ENCODE measurements at places on chromosomes 3 and 15.

- no peak for DNase-seq
These were observed 9.0 kb downstream of the DPH3 start for GRCh38 chr3:16255726-16256125.

GRCh38 chr3:135908225-135908624 lies 57.3 kb upstream of the PPP2R3A start:
- DNase-seq, result no peak

- DNase-seq, result no peak
These were observed 277.9 kb upstream of the RARB start for GRCh38 chr3:25150199-25150598.

DNA sequence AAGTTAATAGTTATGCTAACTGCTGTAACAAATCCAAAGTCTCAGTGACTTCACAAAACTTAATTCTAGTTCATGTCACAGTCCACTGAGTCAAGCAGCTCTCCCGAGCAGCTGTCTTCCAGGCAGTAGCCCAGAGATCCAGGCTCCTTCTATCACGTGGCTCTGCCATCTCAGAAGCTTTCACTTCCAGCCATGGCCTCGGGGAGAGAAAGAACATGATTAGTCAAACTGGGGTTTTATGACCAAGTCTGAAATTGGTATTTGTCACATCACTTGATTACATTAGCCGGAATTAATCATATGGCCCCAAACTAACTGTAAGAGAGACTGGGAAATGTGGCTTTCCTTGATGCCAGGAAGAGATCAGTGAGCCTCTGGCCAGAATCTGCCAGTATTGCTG lies 70.2 kb upstream of the DGKG start:
- DNase-seq, result no peak

GRCh38 chr3:14262212-14262611 lies 83.6 kb downstream of the LSM3 start:
- no peak for DNase-seq

DNA sequence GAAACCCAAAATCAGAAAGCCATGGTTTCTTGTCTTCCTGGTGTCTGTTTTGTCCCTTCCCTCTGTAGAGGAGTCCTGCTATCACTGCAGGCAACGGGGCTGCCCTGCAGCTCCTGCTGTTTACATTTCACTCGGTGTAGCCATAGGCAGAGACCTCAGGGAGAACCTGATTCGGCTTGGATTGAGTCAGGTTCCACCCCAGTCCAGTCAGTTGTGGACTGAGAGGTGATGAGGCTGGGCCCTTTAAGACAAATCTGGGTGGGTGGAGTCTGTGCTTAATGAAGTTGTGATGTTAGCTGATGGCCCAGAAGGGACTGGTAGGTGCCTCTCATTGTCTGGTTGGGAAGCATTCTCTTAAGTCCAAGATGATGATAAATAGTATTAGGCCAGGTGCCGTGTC lies 35.7 kb downstream of the FLNB start:
- no peak for DNase-seq

DNA sequence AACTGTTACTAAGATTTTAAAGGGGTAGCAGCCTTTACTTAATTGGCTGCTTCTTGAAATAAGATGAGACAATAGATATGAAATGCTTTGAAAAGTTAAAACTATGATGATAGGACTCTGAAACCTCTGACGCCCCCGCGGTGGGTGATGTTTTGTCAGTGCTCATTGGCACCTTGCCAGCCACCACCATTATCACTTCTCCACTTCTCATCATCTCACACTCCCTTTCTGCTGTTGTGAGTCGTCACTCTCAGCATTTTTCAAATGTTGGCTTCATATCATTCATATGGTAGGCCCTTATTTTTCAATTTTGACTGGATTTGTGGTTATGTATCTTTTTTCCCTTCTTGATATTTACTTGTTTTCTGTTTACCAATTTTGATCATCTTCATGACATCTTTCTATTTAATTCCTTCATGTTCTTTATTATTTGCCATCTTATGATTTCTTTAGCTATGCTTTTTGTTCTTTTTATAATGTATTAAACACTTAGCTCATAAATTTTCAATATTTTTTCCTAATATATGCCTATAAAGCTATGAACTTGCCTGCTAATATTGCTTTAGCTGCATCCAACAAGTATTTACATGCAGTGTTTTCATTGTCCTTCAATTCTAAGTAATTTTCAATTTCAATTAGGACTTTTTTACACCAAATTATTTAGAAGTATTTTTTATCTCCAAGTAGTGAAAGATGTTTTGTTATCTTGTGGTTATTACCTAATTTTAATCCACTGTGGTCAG lies 30.3 kb upstream of the SKOR1 start:
- DNase-seq, result no peak

DNA sequence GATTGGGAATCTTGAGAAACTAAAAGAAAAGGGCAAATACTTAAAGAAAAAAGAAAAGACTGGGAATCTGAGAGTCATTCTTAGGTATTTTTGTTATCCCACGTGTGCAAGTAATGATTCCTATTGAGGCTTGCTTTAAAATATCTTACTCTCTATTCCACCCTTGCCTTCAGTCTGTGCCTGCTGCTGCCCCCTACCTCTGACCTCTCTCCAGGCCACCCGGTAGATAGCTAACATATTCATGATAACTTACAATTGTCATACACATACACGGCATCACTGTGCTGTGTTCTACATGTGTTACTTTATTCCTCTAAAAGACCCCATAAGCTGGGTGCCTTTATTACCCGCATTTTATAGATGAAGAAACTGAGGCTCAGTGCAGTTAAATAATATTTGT lies 27.8 kb upstream of the ATP13A3 start:
- no peak for DNase-seq

- DNase-seq, result no peak
These were observed 76.0 kb downstream of the SUCLG2 start for GRCh38 chr3:67578416-67578815.

GRCh38 chr15:45174069-45174468 lies 13.7 kb downstream of the SHF start:
- DNase-seq, result no peak

GRCh38 chr3:88147261-88147660 lies 2.5 kb upstream of the C3orf38 start:
- no peak for DNase-seq

- no peak for DNase-seq
These were observed 453.9 kb downstream of the SQOR start for GRCh38 chr15:46088486-46089445.

GRCh38 chr3:16935781-16936180 lies 51.0 kb downstream of the PLCL2 start:
- DNase-seq, result no peak

DNA sequence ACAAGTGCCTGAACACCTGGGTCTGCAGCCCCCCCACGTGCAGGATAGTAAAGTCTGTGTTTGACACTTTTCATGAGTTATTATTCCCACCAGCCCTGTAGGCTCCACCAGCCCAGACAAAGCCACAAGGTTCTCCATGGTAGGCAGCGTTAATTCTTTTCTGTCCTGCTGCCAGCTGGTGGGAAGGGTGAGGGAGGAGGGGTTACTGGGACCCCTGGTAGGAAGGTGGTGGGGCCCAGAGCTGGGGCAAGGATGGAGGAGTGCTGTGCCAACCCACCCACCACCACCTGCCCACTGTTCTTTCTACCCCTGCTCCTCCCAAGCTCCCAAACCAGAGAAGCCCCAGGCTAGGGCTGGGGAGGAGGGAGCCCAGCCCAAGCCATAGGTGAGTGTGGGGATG lies 20.8 kb upstream of the SEMA3F start:
- no peak for DNase-seq

GRCh38 chr3:112966633-112967032 lies 8.3 kb downstream of the CD200R1 start:
- DNase-seq, result no peak

DNA sequence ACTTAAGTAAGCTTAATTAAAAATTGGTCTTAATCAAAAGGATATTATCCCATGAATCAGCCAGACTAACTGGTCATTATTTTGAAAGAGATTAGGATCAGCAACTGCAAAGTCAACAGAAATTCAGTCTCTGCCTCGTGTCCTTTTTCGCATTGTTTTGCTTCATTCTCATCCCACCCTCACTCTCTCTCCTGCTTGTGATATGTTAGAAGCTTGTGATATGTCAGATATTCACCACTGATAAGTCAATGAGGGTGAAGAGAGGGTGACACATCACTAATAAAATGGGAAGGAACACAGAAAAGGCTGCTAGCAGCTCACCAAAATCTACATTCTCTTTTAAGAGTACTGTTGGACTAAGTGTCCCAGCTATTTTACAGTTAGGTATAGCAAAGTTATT lies 146.1 kb downstream of the SUCNR1 start:
- DNase-seq, result no peak

GRCh38 chr3:108546247-108546646 lies 35.9 kb upstream of the MYH15 start:
- no peak for DNase-seq

DNA sequence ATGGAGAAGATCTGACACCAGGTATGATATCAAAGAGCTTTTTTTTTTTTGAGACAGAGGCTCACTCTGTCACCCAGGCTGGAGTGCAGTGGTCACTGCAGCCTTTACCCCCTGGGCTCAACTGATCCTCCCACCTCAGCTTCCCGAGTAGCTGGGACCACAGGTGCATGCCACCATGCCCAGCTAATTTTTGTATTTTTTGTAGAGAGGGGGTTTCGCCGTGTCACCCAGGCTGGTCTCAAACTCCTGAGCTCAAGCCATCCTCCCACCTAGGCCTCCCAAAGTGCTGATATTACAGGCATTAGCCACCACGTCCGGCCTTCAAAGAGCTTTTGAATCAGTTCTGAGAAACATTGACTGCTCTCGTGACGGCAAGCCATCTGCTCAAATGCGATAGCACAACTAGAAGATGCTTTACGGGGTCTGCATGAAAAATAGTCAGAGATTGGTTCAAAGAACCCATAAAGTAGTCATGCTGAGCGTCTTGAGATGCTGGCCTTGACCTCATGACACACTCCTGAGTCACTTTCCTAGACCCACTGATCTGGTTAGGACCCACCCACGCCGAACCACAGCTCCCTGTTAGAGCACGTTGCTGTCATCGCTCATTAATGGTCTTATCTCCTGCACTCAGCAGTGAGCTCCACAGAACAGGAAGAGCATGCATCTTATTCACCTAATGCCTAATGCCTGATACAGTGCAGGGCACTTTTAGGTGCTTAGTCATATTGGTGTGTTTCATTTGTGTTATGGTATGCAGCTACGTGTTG lies 57.0 kb upstream of the NR2F2 start:
- DNase-seq, result no peak

GRCh38 chr3:160376681-160377080 lies 22.3 kb downstream of the IFT80 start:
- DNase-seq, result no peak

DNA sequence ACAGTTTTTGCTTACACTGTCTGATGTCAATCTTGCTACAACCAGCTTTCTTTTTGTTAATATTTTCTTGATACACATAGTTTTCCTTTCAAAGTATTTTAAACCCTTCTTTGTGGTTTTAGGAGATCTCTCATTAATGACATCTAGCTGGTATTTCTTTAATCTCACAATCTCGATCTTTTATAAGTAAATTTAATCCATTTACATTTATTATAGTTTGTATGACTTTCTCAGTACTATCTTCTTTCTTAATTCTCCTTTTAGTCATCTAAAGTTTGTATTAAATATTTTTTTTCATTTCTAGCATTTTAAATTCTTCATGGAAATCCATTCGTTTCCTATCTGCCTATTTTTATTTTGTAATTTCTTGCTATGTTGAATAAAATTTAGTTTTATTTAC lies 55.4 kb downstream of the MRPL3 start:
- no peak for DNase-seq

GRCh38 chr3:52291508-52292181 lies 4.0 kb downstream of the GLYCTK start:
- DNase-seq, result no peak

- DNase-seq, result peak; percentile 13
These were observed at the start of gene DNAJA4 for GRCh38 chr15:78264304-78265136. Gene DNAJA4 (plus strand): TSS chr15:78264562. CDS start chr15:78264764, 202 bp downstream.

DNA sequence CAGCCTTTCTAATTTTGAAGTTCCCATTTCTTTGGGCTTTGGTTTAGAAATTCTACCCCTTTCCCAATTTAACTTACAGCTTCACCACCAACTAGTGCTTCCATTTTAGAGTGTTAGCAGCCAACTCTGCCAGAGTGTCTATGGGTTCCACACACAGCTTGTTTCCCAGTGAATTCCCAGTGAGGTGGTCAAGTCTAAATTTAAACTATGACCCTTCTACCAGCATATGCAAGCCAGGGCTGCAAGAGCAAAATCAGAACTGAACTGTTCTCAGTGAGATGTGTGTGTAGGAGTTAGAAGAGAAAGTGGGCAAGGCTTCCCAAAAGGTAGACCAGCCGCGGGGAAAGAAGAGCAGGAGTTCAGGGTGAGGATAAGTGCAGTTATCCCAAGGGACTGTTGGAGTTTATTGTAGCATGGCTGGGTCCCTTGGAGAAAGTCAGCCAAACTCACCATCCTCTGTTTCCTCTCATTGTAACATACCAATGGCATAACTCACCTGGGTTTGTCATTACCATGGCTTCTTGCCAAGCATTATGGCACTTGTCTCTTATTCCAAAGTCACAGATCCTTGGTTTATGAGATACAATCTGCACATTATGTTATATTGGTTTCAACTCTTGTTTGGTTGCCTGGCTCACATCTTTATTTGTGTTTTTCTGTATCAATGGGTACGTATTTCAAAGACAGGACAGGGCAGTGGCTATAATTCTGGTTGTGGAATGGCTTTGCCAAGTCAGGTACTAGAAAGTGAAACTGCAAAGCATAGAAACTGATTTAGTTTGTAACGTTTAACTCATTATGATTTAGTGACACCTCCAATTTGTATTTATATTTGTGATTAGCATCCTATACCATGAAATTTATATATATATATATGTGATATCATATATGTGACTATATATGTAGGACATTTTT lies 130.2 kb upstream of the UMPS start:
- DNase-seq, result no peak

GRCh38 chr3:112775011-112775742 lies 71.5 kb downstream of the CD200R1L start:
- DNase-seq, result no peak

DNA sequence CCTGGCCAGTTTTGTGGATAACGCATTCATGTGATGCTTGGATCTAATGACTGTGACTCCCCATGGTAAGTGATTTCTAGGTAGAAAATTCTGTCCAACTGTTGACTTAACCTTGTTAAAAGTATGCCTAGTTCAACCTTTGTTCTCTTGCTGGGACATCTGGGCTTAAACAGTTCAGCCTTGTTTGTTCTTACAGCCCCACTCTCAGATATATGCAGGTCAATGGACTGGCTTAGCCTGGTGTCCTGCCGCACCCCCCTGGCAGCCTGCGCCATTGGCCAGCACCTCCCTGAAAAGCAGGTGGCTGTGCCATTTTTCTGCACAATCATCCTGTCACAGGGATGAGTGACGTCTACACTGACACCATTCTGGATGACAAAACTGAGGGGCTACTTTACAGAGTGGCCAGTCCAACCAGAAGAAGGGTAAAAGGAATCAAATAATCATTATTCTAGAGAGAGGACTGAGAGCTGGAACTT lies 244.7 kb upstream of the ONECUT1 start:
- no peak for DNase-seq

- DNase-seq, result no peak
These were observed 108.3 kb upstream of the ETV5 start for GRCh38 chr3:186216900-186217819.
